Stimulated activated CD4-positive, alpha-beta T cell treated with anti-CD3 and anti-CD28 coated beads, TNF-alpha, amount 100 ng/mL, for 24 hours (primary cell): ENCODE measurements at places on chromosomes 2 and 18.

GRCh38 chr18:148841-149240, 9.5 kb upstream of the USP14 start:
- DNase-seq: no peak

DNA sequence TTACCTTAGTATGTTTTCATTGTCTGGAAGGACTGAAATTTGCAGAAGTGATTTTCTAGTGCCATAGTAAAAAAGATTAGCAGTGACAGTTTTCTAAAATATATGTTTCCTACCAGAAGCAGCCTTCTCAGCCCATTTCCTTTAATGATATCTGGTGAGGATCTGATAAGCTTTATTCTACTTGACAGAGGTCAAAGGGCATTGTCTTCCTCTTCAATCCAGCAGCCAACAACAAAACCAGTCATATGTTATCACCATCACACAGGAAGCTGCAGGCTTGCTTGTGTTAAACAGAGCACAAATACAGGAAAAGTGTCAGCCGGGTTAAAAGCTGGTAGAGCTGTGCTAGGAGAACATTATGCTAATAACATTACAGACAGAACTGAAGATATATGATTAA, 35.6 kb upstream of the ZSWIM2 start:
- no peak for DNase-seq

GRCh38 chr2:24920098-24920808, at the start of gene ADCY3:
ADCY3 (minus strand) TSS chr2:24920237; CDS start chr2:24918987, 1,250 bp downstream.
- peak; percentile 69 for DNase-seq

DNA sequence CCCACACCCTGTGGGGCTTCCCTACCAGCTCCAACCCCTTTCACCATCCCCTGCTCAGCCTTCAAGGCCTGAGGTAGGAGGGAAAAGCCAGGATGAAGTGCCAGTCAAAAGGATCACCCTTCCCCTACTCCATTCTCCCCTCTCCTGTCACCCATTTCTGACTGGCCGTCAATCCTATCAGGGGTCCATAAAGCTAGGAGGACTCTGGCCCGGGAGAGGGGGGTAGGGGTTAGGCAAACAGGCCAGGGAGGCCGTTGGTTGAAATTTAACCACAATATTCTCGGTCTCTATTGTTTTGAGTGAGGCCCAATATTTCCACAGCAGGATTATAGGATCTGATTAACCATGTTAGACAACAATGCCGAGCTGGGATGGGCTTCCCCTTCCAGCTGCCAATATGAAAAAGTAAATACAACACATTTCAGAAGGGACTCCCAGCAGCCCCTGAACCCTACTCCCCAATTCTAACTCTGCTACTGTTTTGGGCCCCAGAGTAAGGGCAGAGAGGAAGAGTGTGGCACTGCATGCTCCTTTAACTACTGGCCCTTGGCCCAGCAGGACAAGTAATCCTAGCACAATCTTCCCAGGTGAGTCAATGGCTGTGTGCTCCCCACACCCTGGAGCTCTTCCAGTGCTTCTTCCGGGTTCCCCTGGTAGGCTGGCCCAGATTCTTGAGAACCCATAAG, 10.6 kb upstream of the IHH start:
- DNase-seq: no peak

DNA sequence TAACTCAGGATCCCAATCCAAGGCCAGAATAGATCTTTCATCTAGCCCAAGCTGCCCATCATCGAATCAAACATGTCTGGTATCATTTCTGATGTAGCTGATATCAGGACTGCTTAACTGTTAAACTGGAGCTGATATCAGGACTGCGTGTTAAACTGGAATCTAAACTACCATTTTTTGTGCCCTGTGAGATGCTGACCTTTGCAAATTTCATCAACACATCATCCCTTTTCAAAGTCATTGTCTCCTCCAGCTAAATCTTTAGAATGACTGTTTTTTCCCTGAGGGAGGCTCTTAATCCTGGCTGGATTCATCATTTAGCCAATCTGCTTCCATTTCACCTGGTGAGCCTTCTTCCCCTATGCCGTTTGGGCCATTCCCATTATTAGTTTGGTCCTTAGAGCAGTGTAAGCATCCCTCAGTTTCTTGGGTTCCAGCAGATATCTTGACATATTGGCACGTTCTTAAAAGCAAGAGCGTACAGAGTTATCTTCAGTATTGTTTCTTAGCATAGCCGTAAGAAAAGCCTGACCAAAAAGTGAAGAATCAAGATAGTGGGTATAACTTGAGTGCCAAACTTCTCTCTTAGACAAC, 12.3 kb downstream of the RPL31 start:
- DNase-seq: no peak

DNA sequence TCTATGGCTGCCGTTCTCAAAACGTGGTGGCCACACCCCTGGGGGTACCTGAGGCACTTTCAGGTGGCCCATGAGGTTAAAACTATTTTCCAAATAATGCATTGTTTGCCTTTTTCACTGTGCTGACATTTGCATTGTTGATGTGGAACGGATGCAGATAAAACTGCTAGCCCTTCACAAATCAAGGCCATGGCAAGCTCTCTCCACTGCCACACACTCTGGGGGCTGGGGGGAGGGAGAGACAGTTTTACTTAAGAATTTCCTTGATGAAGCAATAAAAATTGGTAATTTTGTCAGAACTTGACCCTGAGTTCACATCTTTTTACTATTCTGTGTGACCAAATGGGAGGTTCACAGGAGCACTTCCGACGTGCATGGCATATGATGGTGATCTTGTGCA, 22.0 kb upstream of the TGIF1 start:
- no peak for DNase-seq
